Ureter (tissue), 1 donor: ENCODE measurements at places on chromosomes 1 and 21. TPM values are rescaled to one million over a fixed set of nuclear protein-coding genes. Genes with fewer than 3 reads are reported as not detected.

PPM1J gene
- 0.94 TPM for total RNA-seq

SLC22A15 gene
- total RNA-seq, result 10.3 TPM

TTC39A gene
- total RNA-seq, result 36.3 TPM

AMY2B gene
- 38.0 TPM for total RNA-seq

DNA sequence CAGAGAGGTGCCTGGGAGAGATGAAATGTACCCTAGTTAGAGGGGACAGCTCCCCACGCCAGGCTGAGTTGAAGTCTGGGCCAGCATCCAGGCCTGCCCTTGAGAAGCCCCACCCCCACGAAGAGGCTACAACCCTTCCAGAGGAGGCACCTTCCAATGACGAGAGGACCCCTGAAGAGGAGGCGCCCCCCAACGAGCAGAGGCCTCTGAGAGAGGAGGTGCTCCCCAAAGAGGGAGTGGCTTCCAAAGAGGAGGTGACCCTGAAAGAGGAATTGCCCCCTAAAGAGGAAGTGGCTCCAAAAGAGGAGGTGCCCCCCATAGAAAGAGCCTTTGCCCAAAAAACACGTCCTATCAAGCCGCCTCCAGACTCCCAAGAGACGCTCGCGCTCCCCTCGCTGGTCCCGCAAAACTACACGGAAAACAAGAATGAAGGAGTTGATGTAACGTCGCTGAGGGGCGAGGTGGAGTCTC lies 3.1 kb downstream of the EVA1B start:
- no peak for DNase-seq

DNA sequence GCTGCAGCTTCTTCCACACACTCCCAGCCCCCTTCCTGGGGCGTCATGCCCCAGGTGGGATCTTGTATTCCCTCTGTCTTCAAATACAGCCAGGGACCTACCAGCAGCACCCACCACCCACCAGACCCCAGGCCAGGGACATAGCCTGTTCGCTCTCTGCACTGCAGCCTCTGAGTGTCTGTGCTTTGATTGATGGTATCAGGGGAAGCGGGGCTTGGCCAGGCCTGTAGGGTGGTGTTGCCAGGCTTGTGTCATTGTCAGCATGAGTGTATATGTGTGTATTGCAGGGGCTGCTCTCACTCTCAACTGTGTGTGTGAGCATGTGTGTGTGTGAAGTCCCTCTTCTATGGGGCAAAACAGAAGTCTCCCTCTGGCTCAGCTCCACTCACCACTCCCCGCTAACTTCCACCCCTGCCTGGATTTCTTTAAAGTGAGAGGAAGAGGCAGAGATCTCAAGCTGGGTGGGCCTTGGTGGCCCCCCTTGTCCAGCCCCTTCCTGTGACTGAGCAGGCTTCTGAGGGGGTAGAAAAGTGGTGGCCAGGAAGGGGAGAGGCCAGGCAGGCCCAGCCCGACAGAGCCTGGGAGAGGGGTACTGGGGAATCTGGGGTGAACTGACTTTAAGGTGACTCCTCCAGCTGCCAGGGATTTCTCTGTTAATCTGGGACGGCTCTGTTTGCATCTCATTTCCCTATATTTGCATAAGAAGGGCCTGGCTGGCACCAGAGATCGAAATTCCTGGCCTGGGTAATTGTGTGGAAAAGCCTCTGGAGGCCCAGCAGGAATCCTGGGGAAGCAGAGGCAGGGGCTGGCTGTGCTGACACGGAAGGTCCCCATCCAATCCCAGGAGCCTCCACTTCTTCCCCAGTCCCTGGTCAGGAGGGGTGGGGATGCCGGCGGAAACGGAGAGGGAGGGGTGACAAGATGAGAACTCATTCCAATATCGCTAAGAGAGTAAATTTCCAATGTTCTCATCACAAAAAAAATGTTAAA lies 18.6 kb upstream of the ADGRB2 start:
- DNase-seq, result no peak

- DNase-seq, result no peak
These were observed 38.8 kb downstream of the LUZP1 start for GRCh38 chr1:23129846-23130245.

GRCh38 chr1:58754073-58754613 lies 29.7 kb downstream of the JUN start:
- no peak for DNase-seq
